Left cardiac atrium (tissue), 4 donors: ENCODE measurements at places on chromosomes 11 and 22. TPM values are rescaled to one million over a fixed set of nuclear protein-coding genes. Genes with fewer than 3 reads are reported as not detected.

TAF6L gene
- total RNA-seq, result 8.1 TPM

DNA sequence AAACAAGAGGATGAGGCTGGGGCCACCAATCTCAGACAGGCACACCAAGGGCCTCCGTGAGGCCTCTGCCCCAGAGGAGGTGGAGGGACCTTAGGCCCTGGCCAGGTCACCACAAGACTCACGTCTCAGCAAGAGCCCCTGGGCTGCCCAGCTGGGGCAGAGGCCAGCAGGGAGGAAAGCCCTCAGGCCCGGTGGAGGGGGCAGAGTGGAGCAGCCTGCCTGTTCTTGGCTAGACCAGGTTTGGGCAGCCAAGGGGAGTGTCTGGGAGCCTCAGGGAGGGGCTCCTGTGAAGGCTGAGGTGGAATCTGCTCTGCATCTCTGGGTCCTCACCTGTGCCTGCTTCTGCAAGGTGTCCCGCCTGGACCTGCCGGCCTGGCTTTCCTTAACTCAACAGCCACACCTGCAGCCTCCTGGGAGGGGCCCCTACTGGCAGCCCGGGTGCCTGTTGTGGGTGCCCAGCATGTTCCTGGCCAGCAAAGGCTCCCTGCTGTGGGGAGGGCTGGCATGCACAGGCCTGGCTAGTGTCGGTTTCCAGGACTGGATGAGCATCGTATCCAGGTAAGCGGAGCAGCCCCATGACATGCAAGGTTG lies 11.9 kb downstream of the TTLL12 start:
- no peak for DNase-seq

DNA sequence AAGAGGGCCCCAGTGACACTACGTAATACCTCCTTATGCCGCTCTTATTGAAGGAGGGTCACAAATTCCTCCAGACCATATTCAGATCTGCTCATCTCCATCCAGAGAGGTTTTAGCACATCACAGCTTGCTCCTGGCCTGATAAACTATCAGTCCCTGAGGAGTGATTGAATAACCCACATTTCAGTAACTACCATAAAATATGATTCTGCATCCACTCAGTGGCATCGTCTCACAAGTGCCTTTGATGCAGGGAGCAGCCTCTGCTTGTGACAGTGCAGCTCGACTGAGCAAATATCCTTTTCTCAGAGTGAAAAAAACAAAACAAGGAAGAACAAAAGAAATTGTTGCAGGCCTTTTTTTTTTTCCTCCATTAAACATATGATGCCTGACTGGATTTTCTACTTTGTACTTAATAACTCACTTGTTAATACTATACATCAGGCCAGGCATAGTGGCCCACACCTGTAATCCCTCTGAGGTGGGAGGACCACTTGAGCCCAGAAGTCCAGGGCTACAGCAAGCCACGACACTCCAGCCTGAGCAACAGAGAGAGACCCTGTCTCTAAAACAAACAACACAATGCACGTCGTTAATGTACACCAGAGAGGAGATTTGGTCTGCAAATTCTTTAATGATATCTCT lies 64.5 kb downstream of the DDX10 start:
- DNase-seq, result no peak

DNA sequence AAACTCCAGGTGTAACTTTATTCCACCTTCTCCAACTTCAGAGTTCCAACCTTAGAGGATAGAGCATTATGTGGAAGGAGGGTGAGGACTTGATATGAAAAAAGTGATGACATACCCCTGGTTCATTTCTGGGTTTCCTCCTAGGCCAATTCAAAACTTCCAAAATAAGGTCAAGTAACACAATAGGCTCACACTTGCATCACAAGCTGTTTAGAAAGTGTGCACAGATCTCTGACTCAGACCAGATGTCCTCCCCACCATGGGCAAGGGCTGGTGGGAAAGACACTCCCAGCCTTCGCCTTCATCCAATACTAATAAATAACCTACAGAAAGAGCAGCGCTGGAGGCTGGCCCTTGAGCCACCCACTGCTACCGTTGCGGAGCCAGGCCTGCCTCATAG lies 5.8 kb upstream of the BUD13 start:
- no peak for DNase-seq

GRCh38 chr11:60887556-60887955 lies 18.8 kb downstream of the PRPF19 start:
- DNase-seq, result no peak

GRCh38 chr11:71059662-71060061 lies 192.7 kb downstream of the SHANK2 start:
- DNase-seq, result no peak

GRCh38 chr22:33923660-33924246 lies 3.5 kb upstream of the LARGE1 start:
- DNase-seq, result peak; percentile 66

DNA sequence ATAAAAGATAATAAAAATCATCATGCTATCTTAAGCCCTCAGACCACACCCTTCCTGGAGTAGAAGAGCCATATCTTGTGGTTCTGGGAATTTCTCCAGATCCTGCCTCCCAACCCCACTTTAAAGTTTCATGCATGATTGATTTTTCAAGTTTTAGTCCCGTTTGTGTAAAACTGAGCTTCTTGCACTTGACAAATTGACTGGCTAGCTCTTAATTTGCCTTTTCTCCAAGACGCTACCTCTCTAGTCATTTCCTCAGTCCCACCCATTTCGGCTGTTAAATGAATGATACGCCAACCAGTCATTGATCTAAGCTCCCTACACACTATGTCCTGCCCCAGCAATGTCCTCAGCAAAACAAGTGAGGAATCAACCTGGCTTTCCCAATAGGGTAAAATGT lies 71.8 kb upstream of the TEAD1 start:
- DNase-seq, result no peak

TLCD5 gene
- total RNA-seq, result 15.6 TPM

SCGB1A1 gene
- not detected for total RNA-seq

- no peak for DNase-seq
Observed at GRCh38 chr11:77147668-77148321, 19.7 kb downstream of the MYO7A start.

- DNase-seq, result no peak
Observed at GRCh38 chr22:20471126-20471833, 24.3 kb downstream of the KLHL22 start.

DNA sequence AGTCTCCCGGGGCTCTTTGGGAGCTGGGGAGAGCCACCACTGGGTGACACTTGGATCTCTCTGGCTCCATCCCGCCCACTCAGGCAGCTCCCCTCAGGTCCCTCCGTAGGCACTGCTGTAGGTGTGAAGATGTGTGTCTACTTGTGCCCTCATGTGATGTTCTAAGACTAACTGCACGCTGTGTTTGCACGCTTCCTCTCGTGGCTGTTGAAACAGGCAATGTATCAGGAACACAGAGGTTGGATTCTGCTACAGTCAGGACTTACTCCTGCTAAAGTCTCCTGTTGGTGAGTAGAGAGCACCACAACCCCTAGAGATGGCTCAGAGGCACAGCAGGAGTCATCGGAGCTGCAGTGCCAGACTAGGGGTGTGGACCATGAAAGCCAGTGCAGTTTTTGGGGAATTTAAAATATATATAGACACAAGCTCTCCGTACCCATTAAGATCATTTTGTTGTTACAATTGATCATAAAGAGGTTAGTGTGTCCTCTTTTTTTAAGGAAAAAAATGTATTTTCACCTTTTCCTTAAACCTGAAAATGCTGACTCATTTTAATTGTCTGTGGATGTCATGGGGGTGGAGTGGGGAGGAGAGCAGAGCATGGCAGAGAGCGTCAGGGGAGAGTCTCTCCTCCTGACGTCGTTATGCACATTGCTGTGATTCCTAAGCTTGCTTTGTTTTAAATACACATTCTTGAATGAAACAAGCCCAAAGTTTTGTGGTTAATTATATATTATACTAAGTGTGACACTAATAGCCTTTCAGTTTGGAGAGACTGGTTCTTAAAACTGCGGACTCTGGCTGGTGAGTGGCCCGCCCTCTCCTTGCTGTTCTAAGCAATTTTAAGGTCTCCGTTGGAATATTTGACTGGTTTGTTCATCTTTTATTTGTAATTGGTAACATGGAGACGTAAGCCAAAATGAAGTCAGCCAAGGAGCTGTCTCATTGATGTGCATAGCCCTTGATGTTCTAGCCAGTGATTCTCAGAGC lies 16.2 kb upstream of the CTTN start:
- DNase-seq, result no peak

DNA sequence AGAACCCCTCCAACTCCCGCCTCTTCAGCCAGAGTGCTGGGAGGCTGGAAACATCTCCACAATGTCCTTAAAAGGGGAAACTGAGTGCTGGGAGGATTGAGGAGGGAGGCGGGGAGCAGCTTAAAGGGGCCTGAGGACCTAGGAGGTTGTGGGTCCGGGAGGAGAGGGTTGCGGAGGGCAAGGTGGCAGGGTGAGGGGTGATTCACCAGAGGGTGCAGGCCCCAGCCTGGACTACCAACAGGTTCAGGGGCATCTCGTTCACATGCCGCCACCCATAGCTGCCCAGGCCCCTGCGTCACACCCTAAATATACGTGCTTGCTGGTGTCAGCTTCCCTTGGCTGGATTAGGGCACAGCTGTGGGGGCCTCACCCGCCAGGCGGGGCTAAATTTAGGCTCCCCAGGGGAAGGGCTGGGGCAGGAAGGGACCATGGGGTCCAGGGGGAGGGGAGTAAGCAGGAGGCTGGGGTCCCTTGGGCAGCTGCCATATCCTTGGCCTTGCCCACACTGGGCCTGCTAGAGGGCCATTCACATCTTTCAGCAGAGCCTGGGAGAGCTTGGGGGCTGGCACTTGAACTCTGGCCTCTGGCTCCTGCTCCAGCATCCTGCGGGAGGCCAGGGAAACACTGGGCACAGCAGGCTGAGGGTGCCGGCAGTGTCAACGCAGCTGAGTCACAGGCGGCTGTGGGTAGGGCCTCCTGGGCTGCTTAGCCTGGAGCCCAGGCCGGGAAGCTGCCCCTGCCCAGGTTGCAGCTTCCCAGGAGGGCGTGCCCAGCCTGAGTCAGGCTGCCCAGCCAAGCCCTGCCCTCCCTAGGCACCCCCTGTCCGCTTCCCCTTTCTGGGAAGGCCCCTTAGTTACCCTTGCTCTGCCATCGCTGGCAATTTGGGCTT lies 1.3 kb downstream of the EHBP1L1 start:
- DNase-seq, result peak; percentile 84

GRCh38 chr22:50302041-50302541 lies 5.4 kb downstream of the PLXNB2 start:
- DNase-seq, result no peak

DNA sequence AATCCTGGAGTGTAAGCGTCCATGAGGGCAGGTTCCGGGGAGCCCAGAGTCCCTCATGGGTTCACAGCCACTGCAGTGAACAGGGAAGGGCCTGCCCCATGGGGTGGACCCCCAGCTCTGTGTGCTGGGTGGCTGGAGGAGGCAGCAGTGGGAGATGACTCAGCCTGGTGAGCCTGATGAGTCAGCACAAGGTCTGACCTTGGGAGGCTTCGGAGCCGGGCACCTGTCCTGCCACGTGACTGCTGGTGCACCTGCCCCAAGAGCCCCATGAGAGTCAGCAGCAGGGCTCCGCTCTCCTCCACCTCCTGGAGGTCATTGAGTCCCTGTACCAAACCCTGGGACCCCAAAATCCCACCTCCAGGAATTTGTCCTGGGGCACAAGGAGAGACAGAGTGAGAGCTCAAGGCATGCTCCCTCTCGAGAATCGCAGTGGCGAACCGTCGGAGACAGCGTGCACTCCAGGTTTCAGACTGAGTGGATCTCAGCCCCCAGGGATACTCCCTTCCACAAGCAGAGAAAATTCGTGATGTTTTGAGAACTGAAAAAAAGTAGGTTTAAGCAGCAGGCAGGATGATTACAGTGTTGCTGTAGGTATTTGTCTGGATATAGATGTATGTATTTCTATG lies 1221.7 kb downstream of the BRD1 start:
- DNase-seq, result no peak

DNA sequence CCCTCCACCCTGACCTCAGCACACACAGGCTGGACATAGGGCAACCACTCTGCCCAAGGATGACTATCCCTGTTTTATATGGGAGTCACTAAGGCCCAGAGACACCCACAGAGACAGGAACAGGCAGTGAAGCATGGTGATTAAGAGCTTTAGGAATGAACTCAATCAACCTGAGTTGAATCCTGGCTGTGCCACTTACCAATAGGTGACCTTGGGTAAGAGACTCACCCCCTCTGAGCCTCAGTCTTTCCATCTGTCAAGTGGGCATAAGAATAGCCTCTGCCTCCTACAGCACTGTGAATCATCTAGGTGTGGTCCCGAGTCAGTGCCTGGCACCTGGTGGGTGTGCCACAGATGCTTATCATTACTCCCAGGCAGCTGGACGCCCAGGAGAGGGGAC lies 6.8 kb downstream of the CRYBB1 start:
- no peak for DNase-seq

GRCh38 chr11:116114198-116114651 lies 610.0 kb upstream of the CADM1 start:
- DNase-seq, result no peak

NAALAD2 gene
- 0.68 TPM for total RNA-seq

- no peak for DNase-seq
Observed at GRCh38 chr11:17892409-17892808, 120.4 kb downstream of the SERGEF start.

CYTH4 gene
- total RNA-seq, result 12.7 TPM

DNA sequence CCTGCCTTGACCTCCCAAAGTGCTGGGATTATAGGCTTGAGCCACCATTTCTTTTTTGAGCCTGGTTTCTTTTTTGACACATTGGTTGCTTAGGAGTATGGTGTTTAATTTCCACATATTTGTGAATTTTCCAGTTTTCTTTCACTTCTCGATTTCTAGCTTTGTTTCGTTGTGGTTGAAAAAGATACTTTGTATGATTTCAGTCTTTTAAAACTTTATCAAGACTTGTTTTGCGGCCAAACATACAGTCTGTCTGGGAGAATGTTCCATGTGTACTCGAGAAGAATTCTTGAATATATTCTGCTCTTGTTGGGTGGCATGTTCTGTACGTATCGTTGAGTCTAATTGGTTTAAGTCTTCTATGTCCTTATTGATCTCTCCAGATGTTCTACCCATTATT lies 20.8 kb downstream of the SHANK3 start:
- no peak for DNase-seq

ASCL2 gene
- total RNA-seq, result 0.39 TPM

APOA4 gene
- total RNA-seq, result not detected

DNA sequence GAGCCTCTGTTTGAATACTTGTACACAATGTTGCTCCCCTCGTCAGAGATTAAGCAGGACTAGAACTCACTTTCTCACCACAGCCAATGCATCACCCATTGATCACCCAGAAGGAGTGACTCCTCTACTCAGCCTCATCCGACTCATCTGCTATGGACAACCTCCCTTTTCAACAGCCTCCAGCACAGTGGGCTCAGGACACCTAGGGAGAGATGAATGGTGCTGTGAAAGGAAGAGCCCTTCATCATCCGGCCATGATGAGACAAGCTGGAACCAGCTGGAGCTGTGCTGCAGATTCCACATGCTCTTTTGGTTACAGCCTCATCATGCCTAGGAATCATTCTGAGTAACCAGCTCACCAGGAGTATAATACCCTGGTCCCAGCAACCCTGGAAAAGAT lies 15.5 kb downstream of the C11orf91 start:
- no peak for DNase-seq

MAJIN gene
- not detected for total RNA-seq

RBM14 gene
- total RNA-seq, result 31.2 TPM
